Globus pallidus (tissue), 1 donor: ENCODE measurements at places on chromosomes 4 and X.

DNA sequence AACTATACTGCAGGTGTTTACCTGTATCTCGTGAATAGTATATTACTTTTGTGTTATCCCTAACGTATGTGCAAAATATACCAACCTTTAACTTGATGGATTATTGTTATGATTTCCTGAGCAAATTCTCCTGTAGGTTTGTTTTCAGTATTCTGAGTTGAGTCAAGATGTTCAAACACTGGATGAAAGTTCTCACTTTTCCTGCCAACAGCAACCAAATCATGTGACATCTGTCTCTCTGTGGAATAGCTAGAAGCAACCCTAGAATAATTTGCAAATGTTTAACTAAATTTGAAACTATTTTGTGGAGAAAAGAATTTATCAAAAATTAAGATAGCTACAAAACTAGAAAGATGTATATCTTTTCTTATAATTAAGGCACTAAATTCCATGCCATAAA lies 35.6 kb downstream of the BCLAF3 start:
- peak; percentile 26 for DNase-seq

GRCh38 chrX:142096253-142096652 lies 108.8 kb downstream of the MAGEC2 start:
- DNase-seq = no peak

DNA sequence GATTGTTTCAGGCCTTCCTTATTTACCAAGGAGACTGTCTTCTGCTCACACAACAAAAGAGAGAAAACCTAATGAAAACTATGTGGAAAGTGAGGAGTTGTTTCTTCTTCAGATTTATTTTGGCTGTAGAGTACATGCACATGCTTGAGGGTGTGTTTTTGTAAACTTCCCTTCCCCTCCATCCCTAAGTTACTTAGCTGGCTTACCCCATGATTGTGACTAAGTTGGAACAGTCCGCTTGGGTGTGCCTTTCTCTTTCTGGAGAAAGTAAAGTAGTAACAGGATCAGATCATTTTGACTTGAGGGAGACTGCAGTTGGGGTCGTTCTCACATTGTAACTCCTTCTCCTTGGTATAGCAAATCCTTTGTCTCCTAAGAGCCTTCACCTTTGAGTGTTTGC lies 155.9 kb downstream of the RTL9 start:
- no peak for DNase-seq

GRCh38 chr4:107693132-107693531 lies 26.9 kb downstream of the PAPSS1 start:
- DNase-seq = no peak

DNA sequence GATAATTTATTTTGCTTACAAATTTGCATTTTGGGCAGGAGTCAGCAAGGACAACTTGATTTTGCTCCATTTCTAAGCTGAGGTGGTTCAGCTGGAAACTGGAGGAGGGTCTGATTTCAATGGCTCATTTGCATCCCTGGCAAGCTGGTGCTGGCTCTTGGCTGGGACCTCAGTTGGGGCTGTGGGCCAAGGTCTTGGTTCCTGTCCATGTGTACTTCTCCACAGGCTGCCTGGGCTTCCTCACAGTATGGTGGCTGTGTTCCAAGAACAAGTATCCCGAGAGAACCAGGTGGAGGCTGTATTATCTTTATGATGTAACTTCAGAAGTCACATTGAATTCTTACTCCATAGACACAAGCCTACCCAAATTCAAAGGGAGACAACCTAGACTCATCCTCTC lies 77.0 kb upstream of the STX18 start:
- no peak for DNase-seq
